ENCODE measurements at places on chromosomes 4 and X. TPM values are rescaled to one million over a fixed set of nuclear protein-coding genes. Genes with fewer than 3 reads are reported as not detected.

GRCh38 chr4:8745005-8745790 lies 126.4 kb downstream of the HMX1 start:
- DNase-seq, result no peak

DNA sequence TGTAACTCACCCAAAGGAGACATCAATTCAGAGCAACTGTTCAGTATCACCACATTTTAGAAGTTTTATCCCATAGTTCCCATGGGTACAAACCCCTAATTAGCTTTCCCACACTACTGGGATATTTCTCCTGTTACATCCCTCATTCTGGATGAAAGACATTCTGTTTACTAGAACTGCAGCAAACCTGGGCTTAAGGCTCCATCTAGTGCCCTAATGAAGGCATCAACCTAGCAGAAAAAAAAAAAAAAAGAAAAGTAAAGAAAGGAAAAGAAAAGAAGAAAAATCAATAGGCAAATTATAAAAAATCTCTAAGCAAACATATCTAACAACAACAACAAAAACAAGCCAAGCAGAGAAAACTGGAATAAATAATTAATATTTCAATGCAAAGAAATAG lies 133.7 kb upstream of the CPXCR1 start:
- DNase-seq, result no peak

- no peak for DNase-seq
These were observed 204.8 kb upstream of the NUDT6 start for GRCh38 chr4:123127218-123127617.

Gene MED28
- 10.1 TPM for total RNA-seq

Gene CDKL2
- total RNA-seq, result 0.38 TPM

Measured in omental fat pad (tissue), 4 donors.